Effector CD4-positive, alpha-beta T cell (primary cell): ENCODE measurements at places on chromosomes 2 and 18.

DNA sequence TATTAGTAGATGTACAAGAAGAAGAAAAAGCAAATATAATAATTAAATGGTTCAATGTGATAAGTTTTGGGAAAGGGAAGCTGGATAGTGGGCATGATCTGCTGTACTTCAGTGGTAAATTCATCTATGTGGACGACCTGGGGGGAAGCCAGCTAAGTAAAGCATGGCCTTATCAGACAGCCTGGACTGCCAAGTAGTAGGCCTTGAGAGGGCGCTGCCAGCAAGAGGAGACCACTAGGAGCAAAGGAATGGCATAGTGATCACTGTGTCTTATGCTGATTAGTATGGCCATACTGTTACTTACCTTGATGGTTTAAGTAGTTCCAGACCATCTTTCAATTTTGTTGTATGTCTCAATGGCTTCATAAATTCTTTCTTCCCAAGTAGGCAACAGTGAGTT lies 287.6 kb downstream of the SETBP1 start:
- no peak for DNase-seq

GRCh38 chr2:97714950-97715652 lies 1.7 kb downstream of the ZAP70 start:
- DNase-seq = no peak

GRCh38 chr18:39969803-39970494 lies 1985.1 kb upstream of the PIK3C3 start:
- no peak for DNase-seq

- no peak for DNase-seq
These were observed 128.5 kb upstream of the SH3BP4 start for GRCh38 chr2:234823196-234823876.

DNA sequence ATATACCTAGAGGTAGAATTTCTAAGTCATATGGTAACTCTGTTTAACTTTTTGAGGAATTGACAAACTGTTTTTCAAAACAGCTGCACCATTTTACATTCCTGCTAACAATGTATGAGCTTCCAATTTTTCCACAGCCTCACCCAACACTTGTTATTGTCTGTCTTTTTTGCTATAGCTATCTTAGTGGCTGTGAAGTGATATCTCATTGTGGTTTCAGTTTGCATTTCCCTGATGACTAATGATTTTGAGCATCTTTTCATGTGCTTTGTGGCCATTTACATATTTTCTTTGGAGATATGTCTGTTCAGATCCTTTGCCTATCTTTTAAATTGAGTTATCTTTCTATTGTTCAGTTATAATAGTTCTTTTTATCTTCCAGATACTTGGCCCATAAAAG lies 273.8 kb downstream of the AGPS start:
- no peak for DNase-seq
